Smooth muscle cell of the umbilical artery (primary cell): ENCODE measurements at places on chromosomes 4 and X. TPM values are rescaled to one million over a fixed set of nuclear protein-coding genes. Genes with fewer than 3 reads are reported as not detected.

Gene SPON2
- 55.5 and 911 TPM in 2 replicates for total RNA-seq

Gene TRAM1L1
- total RNA-seq, result 3.3 and 3.6 TPM in 2 replicates

Gene PRR32
- not detected in 2 replicates for total RNA-seq

Gene G3BP2
- 267 and 273 TPM in 2 replicates for total RNA-seq

Gene STPG2
- total RNA-seq, result under 0.01 and 0.05 TPM in 2 replicates

Gene NDP
- total RNA-seq, result under 0.01 and 1.4 TPM in 2 replicates

Gene CXXC4
- 0.30 and 0.32 TPM in 2 replicates for total RNA-seq

Gene ADAMTS3
- 3.3 and 5.5 TPM in 2 replicates for total RNA-seq

Gene C4orf50
- not detected in 2 replicates for total RNA-seq

Gene ZDHHC15
- total RNA-seq, result under 0.01 TPM in 1 of 2 replicates, not detected in the other

Gene CCNB3
- total RNA-seq, result 0.09 and 0.30 TPM in 2 replicates

Gene TACC3
- total RNA-seq, result 1.8 and 14.1 TPM in 2 replicates

Gene UCP1
- not detected in 2 replicates for total RNA-seq

Gene CYP2U1
- total RNA-seq, result 13.6 and 17.8 TPM in 2 replicates

Gene RGN
- total RNA-seq, result 0.65 and 1.5 TPM in 2 replicates

Gene ZFP42
- total RNA-seq, result 0.05 TPM in 1 of 2 replicates, not detected in the other

Gene PAGE1
- not detected in 2 replicates for total RNA-seq

Gene PSAPL1
- not detected in 2 replicates for total RNA-seq

Gene WNK3
- total RNA-seq, result 2.4 and 3.2 TPM in 2 replicates

Gene GRXCR1
- not detected in 2 replicates for total RNA-seq

Gene RASSF6
- 0.05 TPM in 1 of 2 replicates, not detected in the other for total RNA-seq

Gene GPRIN3
- total RNA-seq, result 0.23 and 0.30 TPM in 2 replicates

Gene GPM6B
- not detected in 2 replicates for total RNA-seq

Gene RBMXL3
- not detected in 2 replicates for total RNA-seq

Gene PPAT
- total RNA-seq, result 15.7 and 29.9 TPM in 2 replicates

Gene SOD3
- total RNA-seq, result 7.8 and 16.9 TPM in 2 replicates

Gene TMEM31
- not detected in 2 replicates for total RNA-seq

Gene ZIC3
- total RNA-seq, result not detected in 2 replicates

Gene PROM1
- not detected in 2 replicates for total RNA-seq

Gene PRICKLE3
- total RNA-seq, result 9.8 and 14.8 TPM in 2 replicates

Gene PABPC1L2B
- total RNA-seq, result not detected in 2 replicates

Gene RAB41
- total RNA-seq, result not detected in 2 replicates

Gene CLDN2
- 0.14 TPM in 1 of 2 replicates, not detected in the other for total RNA-seq

Gene CTAG2
- total RNA-seq, result 0.65 and 3.3 TPM in 2 replicates

Gene SLC25A5
- total RNA-seq, result 86.1 and 137 TPM in 2 replicates

Gene RPA4
- 0.59 and 0.92 TPM in 2 replicates for total RNA-seq

Gene TCP11X2
- total RNA-seq, result not detected in 2 replicates

Gene TACR3
- total RNA-seq, result not detected in 2 replicates

Gene GAGE2A
- not detected in 2 replicates for total RNA-seq

Gene GABRE
- total RNA-seq, result 28.9 and 41.3 TPM in 2 replicates

Gene ITGB1BP2
- 4.2 and 6.0 TPM in 2 replicates for total RNA-seq

Gene IL15
- total RNA-seq, result 6.0 and 8.3 TPM in 2 replicates

Gene ZNF630
- total RNA-seq, result 0.97 and 1.5 TPM in 2 replicates

Gene DOK7
- total RNA-seq, result 0.32 TPM in 1 of 2 replicates, not detected in the other

Gene CCKAR
- 0.09 and 0.30 TPM in 2 replicates for total RNA-seq

Gene PPEF1
- 0.30 TPM in 1 of 2 replicates, not detected in the other for total RNA-seq

Gene TRIM75
- total RNA-seq, result not detected in 2 replicates

Gene VCX
- not detected in 2 replicates for total RNA-seq

Gene XG
- total RNA-seq, result 0.59 and 1.7 TPM in 2 replicates

Gene GALNTL6
- total RNA-seq, result not detected in 2 replicates

Gene PRAF2
- 10.4 and 19.3 TPM in 2 replicates for total RNA-seq

Gene WDR1
- total RNA-seq, result 352 and 727 TPM in 2 replicates

Gene ZBED1
- 27.9 and 44.9 TPM in 2 replicates for total RNA-seq
